Stromal cell of bone marrow (primary cell): ENCODE measurements at places on chromosomes 4 and X.

GRCh38 chrX:38484607-38485498 lies 76.5 kb upstream of the TSPAN7 start:
- no peak for DNase-seq

DNA sequence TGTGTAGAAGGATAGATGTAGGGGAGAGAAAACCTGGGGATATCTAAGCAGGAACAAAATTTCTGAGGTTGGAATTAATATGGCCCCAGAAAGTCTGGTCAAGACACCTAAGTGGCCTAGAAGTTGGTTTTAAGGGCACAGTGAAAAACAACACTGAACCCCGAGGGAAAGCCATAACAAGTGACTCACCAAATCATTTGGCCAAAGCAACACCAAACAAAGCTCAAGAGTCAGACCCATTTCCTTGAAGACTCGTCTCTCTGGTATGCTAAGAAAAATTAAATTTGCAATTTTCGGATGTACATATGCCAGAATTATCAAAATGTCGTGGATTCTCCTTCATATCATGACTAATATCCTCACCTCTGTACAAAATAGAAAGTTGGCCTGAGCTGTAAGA lies 162.9 kb downstream of the SMIM20 start:
- DNase-seq = peak; percentile 68

- DNase-seq = no peak
Observed at GRCh38 chrX:72040506-72040905, 91.2 kb downstream of the RTL5 start.

DNA sequence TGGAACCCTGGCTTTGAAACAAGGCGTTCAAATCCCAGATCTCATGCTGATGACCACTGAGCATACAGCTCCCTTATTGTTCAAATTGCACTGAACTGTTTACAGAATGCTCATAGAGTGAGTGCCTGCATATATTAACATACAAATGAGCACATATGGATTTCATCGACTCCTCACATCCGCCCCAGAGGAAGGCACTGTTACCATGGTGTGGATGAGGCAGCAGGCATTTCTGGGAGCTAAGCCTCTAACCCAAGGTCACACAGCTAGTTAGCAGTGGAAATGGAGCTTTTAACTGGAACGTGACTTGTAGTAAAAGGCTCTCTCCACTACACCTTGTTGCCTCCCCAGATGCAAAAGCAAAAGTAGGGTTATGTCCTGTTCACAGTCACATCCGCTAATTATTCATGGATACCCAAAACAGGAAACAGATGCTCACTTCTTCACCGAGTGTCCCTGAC lies 289.7 kb downstream of the STK32B start:
- no peak for DNase-seq

GRCh38 chr4:138204507-138204906 lies 37.6 kb downstream of the SLC7A11 start:
- no peak for DNase-seq

DNA sequence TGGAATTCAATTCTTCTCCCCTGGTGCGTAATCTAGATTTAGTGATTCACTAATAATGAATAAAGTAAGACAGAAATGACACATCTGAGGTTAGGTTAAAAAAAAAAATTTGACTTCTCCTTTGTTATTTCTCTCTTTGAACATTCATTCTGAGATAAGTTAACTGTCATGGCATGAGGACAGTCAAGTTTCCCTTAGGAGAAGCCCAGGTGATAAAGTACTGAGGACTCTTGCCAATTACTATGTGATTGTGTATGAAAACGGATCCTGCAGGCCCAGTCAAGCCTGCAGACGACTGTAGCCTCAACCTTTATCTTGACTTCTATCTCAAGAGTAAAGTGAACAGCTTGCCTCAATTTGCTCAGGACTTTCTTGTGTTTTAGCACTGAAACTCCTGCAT lies 293.2 kb downstream of the PRR32 start:
- DNase-seq = no peak

GRCh38 chr4:76637712-76638361 lies 202.8 kb downstream of the SHROOM3 start:
- DNase-seq = no peak

DNA sequence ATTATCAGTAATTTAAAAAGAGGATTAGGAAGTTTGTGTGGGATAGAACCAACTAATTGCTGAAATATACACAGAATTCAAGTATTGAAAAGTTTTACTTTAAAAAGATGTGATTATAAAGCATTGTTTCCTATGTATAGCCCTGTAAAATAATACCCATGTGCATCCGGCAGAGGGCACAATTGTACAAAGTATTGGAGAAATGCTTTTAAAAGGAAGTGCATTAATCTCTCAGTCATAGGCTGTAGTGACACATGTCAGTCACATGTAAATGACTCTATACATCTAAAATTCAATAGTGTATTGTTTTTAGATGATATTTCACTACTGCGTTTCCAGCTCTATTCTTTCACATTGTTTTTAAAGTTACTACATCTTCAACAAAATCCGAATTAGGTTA lies 9.7 kb upstream of the GEMIN8 start:
- no peak for DNase-seq

GRCh38 chr4:26987191-26987590 lies 126.5 kb downstream of the STIM2 start:
- no peak for DNase-seq

DNA sequence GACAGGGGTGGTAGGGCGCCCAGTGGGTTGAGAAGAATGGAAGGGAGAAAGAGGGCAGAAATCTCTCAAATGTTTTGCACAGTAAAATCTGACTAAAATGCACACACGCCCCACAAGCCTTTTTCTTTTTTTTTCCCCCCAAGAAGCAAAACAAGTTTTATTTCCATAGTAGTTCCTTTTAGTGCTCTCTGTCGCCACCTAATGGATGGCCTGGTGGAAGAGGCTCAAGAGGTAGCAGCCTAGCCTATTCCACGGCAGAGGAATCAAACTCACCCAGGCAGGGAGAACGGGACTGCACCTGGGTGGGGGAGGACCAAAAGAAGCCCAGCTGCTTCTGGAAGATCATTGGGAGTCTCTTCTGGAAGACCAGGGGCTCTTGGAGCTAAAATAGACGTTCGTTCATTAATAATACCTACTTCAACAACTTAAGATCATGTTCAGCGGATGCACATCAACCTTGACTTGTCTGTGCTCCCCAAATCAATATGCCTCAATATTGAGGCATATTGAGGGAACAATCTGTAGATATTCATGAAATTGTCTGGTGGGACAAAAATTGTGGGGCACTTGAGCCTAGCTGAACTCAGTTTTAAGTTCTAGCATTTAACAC lies 31.6 kb upstream of the IRAK1 start:
- peak; percentile 53 for DNase-seq

DNA sequence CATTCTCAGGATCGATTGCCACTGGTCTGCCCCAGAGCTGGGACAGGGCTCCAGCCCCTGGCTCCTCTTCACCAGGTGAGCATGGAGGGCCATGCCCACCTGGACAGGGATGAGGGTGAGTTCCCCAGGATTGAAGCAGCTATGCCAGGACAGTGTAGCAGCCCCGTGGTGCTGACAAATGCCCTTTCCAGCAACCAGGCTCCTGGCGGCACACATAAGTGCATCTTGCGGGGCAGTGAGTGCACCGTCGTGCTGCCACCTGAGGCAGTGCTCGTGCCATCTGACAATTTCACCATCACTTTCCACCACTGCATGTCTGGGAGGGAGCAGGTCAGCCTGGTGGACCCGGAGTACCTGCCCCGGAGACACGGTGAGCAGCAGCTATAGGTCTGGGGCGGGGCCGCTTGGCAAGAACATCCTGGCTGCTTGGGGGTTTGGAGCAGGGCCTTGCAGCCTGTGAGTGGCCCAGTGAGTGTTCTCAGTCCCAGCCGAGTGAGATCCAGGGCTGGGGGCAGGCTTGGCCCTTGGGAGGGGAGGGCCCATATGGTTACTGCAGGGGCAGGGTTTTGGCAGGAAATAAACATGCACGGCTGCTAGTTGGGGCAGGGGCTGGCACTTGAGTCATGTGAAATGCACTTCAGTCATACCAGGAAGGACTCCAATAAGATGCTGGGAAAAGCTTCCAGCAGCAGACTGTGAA lies 6.1 kb downstream of the IL9R start:
- no peak for DNase-seq

- no peak for DNase-seq
Observed at GRCh38 chrX:43716696-43717095, 60.6 kb downstream of the MAOA start.

DNA sequence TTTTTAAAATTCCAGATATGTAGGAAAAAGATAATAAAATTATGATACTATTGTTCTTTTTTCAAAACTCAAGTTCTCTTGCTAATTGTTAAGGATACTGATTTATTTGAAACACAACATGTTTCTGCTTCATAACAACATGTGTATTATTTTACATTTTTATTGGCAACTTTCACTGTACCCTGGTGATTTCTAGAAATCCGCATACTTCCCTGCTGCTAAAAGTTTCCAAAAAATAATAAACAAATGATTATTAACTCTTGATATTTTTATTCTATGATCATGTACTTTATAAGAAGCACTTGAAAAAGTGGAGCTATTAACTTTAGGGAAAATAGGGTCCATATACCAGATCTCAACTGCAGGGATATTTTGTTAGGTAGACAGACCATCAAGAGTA lies 71.2 kb upstream of the HCCS start:
- no peak for DNase-seq

DNA sequence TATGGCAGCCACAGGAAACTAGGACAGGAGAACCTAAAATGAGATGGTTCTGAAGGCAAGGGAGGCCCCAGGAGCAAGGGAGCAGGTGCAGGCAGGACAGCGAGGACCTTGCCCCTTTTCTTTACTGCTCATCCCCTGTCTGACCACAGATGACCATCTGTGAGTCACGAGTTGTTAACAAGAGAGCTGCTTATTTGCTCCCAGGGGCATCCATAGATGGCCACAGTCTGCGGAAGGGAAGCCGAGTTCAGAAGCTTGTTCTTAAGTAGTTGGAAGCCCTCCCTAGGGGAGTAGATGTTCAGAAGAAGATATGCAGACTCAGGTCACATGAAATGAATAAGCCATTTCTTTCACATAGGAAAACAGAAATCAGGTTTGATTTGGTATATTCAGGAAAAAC lies 69.4 kb downstream of the EVC2 start:
- DNase-seq = peak; percentile 71

GRCh38 chrX:34903316-34903715 lies 39.3 kb upstream of the FAM47B start:
- peak; percentile 49 for DNase-seq

DNA sequence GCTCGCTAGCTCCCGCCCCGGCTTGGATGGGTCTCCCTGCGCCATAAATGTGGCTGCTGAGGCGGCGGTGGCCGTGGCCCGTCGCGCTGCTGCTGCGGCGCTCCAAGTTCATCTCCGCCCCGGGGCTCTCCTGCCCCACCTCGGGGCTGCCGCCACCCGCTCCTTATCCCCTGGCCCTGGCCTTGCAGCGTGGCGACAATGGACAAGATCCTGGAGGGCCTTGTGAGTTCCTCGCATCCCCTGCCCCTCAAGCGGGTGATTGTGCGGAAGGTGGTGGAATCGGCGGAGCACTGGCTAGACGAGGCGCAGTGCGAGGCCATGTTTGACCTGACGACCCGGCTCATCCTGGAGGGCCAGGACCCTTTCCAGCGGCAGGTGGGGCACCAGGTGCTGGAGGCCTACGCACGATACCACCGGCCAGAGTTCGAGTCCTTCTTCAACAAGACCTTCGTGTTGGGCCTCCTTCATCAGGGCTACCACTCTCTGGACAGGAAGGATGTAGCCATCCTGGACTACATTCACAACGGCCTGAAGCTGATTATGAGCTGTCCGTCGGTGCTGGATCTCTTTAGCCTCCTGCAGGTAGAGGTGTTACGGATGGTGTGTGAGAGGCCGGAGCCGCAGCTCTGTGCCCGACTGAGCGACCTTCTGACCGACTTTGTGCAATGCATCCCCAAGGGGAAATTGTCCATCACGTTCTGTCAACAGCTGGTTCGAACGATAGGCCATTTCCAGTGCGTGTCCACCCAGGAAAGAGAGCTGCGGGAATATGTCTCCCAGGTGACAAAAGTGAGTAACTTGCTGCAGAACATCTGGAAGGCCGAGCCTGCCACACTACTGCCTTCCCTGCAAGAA lies 763 bp downstream of the USP38 start:
- DNase-seq = no peak

- no peak for DNase-seq
Observed at GRCh38 chr4:3340700-3341083, 47.9 kb downstream of the RGS12 start.

DNA sequence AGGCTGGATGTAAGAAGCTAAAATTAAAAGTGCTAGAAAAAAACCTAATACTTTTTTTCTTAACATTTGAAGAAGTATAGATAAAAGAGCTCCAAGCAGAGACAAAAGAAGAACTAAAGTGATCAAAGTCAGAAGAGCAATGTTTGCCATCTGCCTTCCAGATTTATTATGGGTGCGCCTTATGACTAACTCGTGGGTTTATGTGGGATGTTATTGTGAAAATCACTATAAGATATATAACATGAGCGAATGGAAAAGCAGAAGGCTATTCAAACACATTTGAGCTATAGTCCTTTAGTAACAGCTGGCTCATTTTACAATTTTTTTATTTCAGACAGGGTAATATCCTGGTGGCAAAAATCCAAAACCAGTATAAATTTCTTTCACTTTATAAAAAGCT lies 1040.7 kb downstream of the RAPGEF2 start:
- DNase-seq = no peak

DNA sequence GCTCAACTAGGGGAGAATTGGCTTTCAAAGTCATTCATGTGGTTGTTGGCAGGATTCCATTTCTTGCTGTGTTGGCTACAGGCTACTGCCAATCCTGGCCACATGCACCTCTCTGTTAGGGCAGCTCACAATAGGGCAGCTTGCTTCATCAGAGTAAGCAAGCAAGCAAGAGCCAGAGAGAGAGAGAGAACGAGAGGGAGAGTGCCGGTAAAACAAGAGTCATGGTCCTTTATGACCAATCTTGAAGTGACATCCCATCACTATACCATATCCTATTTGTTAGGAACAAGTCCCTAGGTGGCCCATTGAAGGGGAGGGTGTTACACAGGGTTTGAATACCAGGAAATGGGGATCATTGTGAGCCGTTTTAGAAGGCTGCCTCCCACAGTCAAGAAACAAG lies 33.0 kb upstream of the TLR2 start:
- no peak for DNase-seq

DNA sequence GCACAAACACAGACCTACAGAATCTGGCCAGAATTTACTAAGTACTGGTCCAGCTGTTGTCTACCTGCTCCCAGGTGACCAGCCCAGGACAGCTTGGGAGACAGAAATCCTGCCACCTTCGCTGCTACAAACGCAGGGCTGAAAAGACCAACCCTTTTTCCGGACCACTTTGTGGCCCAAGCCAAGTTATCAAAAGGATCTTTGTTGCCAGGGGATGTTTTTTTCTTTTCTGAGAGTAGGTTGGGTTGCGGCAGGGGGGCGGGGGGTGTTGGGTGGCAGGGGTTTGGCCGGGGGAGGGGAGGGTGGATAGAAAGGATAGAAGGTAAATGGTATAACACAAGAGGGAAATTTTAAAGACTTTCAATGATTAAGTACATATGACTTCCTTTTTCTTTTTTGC lies 63.4 kb downstream of the STOX2 start:
- DNase-seq = no peak

DNA sequence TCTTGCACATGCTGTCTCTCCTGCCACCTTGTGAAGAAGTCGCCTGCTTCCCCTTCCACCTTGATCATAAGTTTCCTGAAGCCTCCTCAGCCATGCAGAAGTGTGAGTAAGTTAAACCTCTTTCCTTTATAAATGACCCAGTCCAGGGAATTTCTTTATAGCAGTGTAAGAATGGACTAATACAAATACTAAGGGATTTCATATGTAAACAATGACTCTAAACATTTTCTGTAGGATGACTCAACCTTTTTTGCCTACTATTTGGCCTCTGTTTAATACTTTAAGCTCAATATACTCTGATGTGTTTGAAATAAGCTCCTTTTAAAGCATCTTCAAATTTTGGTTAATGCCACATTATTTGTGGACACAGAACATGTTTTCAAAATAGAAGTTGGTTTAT lies 813.5 kb upstream of the SLIT2 start:
- peak; percentile 11 for DNase-seq

GRCh38 chr4:113169368-113169767 lies 119.9 kb downstream of the ANK2 start:
- no peak for DNase-seq
